Aorta (tissue), 5 donors: ENCODE measurements at places on chromosomes 5 and 9. TPM values are rescaled to one million over a fixed set of nuclear protein-coding genes. Genes with fewer than 3 reads are reported as not detected.

STPG3 gene
- polyA plus RNA-seq = not detected

MYMK gene
- not detected for polyA plus RNA-seq

IL5 gene
- polyA plus RNA-seq = not detected

NIPAL4 gene
- polyA plus RNA-seq = not detected

C9orf153 gene
- not detected for polyA plus RNA-seq

GDA gene
- polyA plus RNA-seq = not detected

CSF1R gene
- 15.0 TPM for polyA plus RNA-seq

SLC12A7 gene
- polyA plus RNA-seq = 4.5 TPM
